Left ventricle myocardium superior (tissue), 1 donor: ENCODE measurements at places on chromosomes 5 and 9.

DNA sequence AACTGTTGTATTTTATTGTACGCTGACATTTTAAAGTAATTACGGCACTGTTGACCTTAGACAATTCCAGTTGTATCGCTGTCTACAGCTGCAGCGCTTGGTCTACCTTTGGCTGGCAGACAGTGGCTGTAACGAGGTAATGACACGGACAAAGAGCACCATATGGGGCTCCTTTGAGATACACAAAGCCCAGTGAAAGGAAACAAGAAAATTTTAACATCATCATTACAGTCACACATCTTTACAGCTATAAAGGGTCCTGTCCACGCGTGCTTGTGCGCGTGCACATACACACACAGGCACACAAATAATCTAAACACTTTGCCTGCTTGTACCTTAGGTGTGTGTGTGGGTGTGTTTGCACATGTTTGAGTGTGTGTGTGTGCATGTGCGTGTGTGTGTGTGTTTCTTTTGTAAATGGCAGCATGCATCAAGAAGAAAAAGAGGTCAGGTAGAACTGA, 946.0 kb downstream of the NR2F1-AS1 start:
- DNase-seq: no peak

DNA sequence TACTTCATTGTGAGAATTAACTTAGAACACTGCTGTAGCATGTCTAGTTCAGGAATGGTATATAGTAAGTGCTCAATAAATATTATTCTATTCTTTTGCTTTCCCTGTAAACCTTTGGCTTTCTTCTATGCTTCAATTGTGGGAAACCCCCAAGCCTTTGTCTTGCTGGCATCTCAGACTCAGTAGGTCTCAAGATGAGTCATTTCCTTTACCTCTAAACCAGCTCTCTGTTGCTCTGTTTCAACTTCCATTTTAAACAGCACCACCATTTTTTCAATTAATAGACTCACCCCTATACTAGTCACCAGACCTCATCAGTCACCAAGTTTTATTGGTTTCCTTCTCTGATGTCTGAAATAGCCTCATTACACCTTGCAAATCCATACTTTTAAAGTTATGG, 43.5 kb downstream of the DMAC1 start:
- DNase-seq: no peak

GRCh38 chr5:160434022-160434531, 12.4 kb downstream of the PTTG1 start:
- no peak for DNase-seq

GRCh38 chr9:95045751-95046150, 271.8 kb downstream of the FANCC start:
- no peak for DNase-seq

DNA sequence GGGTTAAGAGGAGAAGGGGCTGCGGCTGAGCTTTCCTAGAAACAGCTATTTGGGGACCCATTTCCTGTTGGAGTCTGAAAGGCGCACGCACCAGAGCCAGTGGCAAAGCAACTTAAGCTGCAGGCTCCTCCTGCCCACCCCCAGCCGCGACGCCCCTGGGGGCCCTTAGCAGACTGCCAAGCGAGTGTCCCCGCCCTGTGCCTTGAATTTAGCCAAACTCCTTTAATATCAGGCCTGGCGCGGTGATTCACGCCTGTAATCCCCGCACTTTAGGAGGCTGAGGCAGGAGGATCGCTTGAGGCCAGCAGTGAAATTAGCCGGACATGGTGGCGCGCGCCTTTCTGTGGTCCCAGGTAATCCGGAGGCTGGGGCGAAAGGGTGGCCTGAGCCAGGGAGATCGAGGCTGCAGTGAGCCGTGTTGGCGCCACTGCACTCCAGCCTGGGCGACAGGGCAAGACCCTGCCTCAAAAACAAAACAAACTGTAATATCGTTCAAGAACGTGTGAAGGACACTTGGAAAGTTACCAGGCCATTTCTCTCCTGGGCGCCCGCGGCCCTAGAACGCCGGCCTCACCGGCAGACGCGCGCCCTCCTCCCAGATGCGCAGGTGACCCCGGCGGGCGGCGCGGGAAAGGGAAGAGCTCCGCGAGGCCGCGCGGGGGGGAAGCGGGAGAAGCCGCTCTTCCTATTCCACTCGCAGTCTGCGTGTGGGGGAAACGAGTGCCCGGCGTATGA, 1.0 kb upstream of the F2R start:
- DNase-seq: peak; percentile 55

- no peak for DNase-seq
Observed at GRCh38 chr5:154118893-154119336, 71.6 kb upstream of the GALNT10 start.

DNA sequence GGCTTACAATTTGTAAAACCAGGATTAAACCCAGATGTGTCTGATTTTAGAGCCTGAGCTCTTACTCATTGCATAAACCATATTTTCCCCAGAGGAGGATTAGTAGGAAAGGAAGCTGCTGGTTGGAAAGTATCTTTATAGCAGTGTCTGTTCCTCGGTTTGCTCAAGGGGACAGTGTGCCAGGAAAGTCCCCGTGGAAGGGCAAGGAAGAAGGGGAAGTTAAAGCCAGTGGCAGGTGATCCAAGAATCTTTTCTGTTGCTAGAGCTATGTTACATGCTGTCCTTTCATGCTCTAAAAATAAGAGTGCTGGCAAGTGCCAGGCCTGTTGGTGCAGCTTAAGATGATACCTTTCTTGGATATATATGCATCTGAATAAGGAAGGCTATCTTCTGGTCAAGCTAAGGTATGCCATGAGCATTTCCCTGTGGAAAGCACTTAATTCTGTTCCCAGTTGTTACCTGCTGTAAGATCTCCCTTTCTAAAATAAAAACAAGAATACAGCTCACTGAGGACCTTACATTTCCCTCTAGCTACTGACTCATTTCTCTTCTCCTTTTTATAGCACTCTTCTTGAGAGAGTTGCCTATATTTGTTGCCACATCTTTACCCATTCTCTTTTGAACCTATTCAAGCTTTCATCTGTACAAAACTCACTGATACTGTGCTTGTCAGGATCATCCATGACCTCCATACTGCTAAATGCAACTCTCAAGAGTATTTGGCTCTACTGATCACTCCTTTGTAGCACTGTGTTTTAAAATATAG, 8.0 kb downstream of the PDCD1LG2 start:
- no peak for DNase-seq

DNA sequence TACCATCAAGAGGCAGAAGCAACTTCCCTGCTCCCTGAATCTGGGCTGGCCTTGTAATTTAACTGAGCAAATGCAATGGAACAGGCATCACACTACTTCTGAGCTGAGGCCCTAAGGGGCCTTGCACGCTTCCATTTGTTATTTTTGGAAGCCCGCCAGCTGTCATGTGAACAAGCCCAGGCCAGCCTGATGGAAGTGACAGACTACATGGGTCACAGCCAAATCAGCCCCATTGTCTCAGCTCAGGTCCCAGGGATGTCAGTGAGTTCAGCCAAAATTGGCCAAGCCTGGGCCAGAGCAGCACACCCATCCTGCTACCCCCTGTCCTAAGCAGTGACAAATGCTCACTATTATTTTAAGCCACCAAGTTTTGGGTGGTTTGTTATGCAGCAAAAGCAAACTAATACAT, 72.8 kb downstream of the PRRT1B start:
- DNase-seq: peak; percentile 66

DNA sequence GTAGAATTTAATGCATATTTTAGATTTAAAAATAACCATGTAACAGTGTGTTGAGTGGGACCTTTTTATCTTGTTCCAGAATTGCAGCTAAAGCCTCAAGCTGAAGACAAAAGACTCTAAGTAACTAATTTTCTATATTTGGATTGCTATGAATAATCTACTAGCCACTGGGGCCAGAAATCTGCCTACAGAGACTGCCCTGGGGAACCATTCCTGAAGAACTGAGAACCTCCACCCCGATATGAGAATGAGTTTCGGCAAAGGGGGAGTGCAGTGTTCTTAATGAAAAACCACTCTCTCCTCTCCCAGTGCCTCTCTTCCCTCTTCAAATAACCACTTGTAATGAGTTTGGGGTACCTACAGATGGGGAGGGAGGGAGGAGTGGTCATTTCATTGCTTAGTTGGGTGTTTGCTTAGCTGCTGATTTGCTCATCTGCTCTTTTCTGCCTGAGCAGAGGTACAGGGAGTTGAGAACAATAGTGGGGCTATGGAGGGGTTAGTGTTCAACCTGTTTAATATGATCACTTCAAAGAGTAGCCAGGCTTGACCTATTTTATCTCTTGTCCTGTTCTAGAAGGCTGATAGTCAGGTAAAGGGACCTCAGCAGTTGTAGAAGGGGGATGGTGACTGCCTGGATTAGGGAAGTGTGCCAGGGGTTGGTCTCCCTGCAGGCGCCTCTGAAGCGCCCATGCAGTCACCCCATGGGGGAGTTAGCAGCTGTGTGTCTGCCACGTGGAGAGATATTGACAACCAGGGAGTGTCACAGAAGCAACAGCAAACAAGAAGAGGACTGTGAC, 47.7 kb downstream of the ATG10 start:
- no peak for DNase-seq

DNA sequence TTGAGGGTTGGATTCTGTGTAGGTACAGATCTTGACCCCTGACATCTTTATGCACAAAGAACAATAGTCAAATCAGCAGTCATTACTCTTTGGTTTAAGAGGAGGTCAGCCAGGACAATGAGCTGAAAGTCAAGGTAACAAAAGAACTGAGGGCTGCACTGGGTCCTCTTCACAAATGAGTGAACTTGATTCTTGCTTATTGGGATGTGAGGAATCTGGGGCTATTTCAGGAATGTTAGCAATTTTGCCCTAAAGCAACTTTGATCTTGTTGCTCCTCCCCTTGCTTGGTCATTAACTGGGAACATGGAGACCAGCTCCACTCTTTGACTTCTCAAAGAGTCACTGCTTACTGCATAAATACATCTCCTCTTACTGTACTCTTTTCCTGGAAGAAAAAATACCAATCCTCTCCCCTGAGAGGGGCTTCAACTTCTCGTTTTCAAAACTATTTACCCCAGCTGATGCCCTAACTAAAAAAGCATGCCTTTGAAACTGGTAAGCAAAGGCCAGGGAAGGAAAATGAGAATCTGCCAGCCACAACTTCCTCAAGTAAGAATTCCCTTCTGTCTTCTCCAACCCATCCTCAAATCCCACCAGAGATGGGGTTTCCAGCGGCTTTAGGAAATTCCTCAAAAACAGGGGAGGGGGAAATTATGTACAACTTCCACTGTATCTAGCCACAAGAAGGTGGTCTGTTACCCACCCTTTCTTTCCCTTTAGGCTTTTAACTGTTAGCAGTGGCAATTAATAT, 368.3 kb downstream of the ENC1 start:
- DNase-seq: no peak

- DNase-seq: no peak
Observed at GRCh38 chr9:115357821-115358220, 239.9 kb upstream of the TNC start.

GRCh38 chr5:59813761-59814536, 79.6 kb downstream of the PDE4D start:
- no peak for DNase-seq

GRCh38 chr5:33688526-33688925, 203.3 kb downstream of the ADAMTS12 start:
- DNase-seq: no peak

- DNase-seq: no peak
Observed at GRCh38 chr9:122213589-122214413, 15.0 kb downstream of the LHX6 start.
